ENCODE measurements at places on chromosomes 11 and 22. TPM values are rescaled to one million over a fixed set of nuclear protein-coding genes. Genes with fewer than 3 reads are reported as not detected.

SNX32 gene
- 2.4 TPM for total RNA-seq

SSTR3 gene
- 7.4 TPM for total RNA-seq

DNA sequence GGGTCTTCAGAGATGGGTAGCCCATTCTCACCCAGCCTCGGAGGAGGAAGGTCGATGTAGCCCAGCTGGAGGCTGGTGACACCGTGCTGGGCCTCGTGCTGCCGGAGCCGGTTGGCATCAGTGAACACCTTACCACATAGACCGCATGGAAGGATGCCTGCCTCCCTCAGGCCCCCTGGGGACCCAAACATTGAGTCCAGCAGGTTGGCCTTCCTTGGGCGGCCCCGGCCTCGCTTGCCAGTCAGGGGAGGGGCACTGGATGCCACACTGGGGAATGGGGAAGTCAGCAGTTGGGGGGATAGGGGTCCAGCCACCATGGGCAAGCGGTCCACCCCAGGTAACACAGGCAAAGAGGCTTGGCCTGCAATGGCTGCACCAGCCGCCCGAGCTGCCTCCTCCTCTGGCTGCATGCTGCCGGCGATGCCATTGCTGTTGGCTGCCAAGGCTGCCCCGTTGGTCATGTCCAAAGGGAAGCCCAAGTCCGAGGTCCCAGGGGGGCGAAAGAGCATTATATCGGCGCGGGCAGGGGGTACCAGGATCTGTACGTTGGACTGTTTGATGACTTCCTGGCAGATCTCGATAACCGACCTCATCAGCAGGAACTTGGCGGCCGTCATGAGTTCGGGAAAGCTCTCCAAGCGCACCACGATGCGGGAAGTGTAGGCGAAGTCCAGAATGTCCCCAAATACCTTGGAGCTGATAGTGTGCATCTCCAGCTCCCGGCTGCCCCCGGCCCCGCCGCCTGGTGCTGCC, 1.4 kb downstream of the PATZ1 start:
- no peaks in the 10 kb centered on the region for H3K27me3 ChIP-seq
- H3K4me1 ChIP-seq: peaks cover 45% of the 10 kb centered on the region
- no peak for DNase-seq
- H3K4me3 ChIP-seq: peak overlapping the region; percentile 96

- no peak overlapping the region for H3K4me3 ChIP-seq
- peaks cover 25% of the 10 kb centered on the region for H3K4me1 ChIP-seq
- DNase-seq: no peak
- H3K27me3 ChIP-seq: no peaks in the 10 kb centered on the region
- H3K36me3 ChIP-seq: peaks cover 5% of the 10 kb centered on the region
- H3K27ac ChIP-seq: no peak overlapping the region
These were observed 5.9 kb downstream of the FAM118B start for GRCh38 chr11:126217491-126217890.

DNA sequence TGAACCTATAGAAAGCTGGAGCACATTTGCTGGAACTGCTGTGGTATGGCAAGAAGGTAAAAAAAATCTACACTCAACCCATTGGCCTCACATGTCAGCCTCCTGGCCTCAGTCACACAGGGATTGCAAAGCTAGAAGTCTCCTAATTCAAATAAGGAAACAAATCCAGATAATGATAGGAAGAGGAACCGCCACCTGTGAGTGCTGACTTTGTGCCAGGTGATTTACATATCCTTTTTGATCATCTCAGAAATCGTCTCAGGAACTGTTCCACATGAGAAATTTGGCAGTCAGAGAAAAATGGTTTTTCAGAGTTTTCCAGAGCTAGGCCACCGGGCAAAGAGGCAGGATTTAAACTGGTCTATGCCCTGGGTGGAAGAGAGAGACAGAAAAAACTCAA, 986 bp downstream of the NLRP10 start:
- no peak for DNase-seq
- no peak overlapping the region for H3K27ac ChIP-seq
- H3K4me1 ChIP-seq: no peaks in the 10 kb centered on the region
- no peaks in the 10 kb centered on the region for H3K36me3 ChIP-seq
- H3K4me3 ChIP-seq: no peak overlapping the region

- no peaks in the 10 kb centered on the region for H3K36me3 ChIP-seq
- H3K4me3 ChIP-seq: no peak overlapping the region
- peaks cover 34% of the 10 kb centered on the region for H3K27me3 ChIP-seq
- H3K27ac ChIP-seq: no peak overlapping the region
- H3K4me1 ChIP-seq: peaks cover 3% of the 10 kb centered on the region
These were observed 5.6 kb upstream of the SMCO4 start for GRCh38 chr11:93548679-93549319.

DNA sequence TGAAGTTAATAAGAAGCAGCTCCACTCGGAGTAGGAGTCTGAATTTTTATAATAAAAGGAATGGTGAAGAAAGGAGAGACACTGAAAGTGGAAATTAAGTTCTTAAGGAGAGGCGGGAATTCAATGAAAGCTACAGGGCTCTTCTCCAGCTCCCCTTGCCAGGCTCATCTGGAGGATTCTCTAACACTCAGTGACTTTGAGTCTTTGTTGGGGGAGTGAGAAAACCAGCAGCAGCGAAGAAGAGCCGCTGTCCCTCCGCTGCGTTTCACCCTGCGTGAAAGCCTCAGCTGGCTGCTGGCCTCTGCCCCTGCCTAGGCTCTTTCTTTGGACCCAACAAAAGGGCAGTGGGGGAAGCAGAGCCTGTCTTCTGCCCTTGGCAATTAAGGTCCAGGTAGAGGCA, 113.0 kb downstream of the NTM start:
- no peaks in the 10 kb centered on the region for H3K4me1 ChIP-seq
- H3K4me3 ChIP-seq: no peak overlapping the region
- no peak overlapping the region for H3K27ac ChIP-seq
- DNase-seq: no peak

DNA sequence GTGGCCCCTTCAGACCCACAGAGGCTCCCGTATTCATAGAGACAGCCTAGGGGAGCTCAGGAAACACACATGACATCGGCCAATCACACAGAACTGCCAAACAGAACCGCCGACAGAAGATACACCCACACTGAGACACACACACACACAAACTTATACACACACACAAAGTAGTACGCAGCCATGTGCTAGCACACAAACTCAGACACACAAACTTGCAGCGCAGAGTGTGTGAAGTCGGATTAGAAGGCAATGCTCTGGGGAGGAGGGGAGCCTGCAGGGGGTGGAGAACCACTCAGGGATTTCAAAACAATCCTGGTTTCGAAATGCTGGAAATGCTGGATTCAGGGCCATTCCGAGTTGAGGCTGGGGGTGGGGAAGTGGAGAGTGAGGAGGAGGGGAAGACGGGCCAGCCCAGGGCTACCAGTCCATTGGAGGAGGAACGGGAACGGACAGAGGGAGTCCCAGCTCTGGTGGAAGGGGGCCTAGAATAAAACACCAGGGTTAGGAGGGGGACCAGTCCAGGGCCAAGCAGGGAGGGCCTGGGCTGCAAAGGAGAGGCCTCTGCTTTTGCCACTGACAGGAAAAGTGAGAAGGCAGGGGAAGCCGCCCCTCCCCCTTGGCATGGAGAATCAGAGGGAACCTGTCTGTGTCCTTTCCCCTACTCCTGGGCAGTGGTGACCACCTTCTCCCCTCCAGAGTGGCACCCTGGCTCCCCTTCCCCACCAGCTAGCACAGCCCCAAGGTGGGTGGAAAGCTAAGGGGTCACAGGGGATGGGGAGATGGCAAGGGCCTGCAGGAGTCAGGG, 4.4 kb downstream of the BCL9L start:
- H3K4me1 ChIP-seq: peaks cover 57% of the 10 kb centered on the region
- H3K36me3 ChIP-seq: peaks cover 3% of the 10 kb centered on the region
- no peak for DNase-seq
- peak overlapping the region; percentile 100 for H3K27ac ChIP-seq
- H3K4me3 ChIP-seq: peak overlapping the region; percentile 92

Measured in activated naive CD8-positive, alpha-beta T cell treated with anti-CD3 and anti-CD28 coated beads for 36 hours (primary cell).